ENCODE measurements at places on chromosomes 13 and 19.

- DNase-seq: no peak
Measured at GRCh38 chr19:33832633-33833032, 36.0 kb downstream of the KCTD15 start.

GRCh38 chr19:28715157-28715556 lies 497.8 kb downstream of the UQCRFS1 start:
- no peak for DNase-seq

GRCh38 chr19:49347835-49348234 lies 12.6 kb downstream of the CD37 start:
- DNase-seq: no peak

- DNase-seq: no peak
Measured at GRCh38 chr19:47749326-47749725, 4.0 kb downstream of the NOP53 start.

DNA sequence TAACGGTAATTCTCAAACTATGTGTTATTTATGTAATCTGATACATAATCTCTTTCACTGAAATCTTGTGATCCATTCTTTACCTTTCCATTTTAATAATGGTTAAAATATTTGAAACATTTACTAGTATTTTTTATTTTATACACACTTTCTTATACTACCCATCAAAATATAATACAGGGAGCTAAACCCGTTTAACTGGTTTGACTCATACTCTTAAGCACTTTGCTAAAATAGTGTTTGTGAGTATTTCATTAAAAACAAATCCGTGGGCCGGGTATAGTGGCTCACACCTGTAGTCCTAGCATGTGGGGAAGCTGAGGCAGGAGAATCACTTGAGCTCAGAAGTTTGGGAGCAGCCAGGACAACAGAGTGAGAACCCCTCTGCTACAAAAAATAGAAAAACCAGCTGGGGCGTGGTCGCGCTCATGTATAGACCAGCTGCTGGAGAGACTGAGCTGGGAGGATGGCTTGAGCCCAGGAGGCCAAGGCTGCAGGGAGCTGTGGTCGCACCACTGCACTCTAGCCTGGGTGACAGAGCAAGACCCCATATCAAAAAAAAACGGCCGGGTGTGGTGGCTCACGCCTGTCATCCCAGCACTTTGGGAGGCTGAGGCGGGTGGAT lies 43.8 kb upstream of the DCUN1D2 start:
- DNase-seq: no peak

GRCh38 chr19:4453232-4454179 lies 4.1 kb downstream of the UBXN6 start:
- DNase-seq: no peak

DNA sequence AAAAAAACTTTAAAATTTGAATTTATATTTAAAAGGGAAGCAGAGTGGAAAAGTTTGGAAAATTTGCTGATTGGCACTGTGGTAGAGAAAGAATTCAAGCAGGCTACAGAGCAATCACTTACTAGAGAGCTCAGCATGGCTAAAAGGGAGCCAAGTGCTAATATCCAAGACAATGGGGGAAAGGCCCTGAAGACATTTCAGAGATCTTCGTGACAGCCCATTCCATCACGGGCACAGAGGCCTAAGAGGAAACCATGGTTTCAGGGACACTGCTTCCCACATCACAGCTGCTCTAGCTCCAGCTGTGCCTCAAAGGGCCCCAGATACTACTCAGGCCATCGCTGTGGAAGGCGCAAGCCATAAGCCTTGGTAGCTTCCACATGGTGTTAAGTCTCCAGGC lies 73.7 kb downstream of the SGCG start:
- no peak for DNase-seq

GRCh38 chr13:66520511-66521355 lies 709.4 kb downstream of the PCDH9 start:
- no peak for DNase-seq

GRCh38 chr13:53191091-53191490 lies 162.5 kb downstream of the OLFM4 start:
- DNase-seq: no peak

DNA sequence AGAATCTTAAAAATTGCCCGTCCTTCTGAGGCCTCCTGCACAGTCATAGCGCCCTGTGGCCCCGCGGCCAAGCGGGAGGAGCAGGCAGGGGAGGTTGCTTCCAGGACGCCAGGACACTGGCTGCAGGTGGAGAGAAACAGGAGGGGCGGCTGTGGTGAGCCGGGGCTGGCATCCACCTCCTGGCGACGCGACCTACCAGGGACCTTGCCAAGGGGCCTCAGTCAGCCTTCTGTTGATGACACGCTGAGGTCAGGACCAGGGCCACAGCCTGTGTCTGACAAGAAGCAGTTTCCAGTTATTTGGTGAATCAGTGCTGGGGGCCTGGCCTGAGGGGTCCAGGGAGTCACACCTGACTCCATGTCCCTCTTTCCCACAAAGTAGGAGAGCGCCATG lies 13.3 kb upstream of the MKNK2 start:
- no peak for DNase-seq

GRCh38 chr13:107216046-107216755 lies 648.3 kb upstream of the ARGLU1 start:
- no peak for DNase-seq

DNA sequence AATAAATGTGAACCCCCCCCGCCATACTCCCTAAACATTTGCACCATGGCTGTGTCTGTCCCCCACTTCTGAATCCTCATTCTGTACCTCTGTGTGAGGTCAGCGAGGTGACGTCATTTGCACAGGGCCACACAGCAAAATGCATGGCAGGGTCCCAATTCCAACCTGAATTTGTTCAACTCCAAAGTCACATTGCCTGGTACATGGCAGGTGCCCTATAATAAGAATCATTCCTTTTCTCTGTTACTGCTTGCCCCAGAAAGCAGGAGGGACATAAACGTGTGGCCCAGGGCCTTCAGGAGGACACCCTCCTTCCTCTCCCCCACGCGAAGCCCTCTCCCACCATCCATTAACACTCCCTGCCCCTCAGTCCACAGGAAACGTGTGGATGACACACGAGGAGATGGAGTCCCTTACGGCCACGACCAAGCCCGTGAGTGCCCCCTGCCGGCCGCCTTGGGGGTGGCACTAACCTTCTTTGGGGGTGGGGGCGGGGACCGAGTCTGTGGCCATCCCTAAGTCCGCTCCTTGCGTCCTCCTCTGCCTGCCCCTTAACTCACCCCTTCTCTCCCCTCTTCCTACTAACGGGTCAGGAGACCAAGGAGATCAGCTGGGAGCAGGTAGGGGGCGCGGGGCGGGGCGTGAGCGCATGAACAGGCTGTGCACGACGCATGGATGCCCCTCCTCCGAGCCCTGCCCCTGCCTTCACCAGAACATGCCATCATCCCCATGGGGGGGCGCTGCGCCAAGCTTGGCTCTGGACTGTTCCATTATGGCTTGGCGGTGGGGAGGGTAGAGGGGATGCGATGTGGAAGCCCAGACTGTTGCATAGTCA lies 9.4 kb downstream of the HRC start:
- DNase-seq: peak; percentile 64

DNA sequence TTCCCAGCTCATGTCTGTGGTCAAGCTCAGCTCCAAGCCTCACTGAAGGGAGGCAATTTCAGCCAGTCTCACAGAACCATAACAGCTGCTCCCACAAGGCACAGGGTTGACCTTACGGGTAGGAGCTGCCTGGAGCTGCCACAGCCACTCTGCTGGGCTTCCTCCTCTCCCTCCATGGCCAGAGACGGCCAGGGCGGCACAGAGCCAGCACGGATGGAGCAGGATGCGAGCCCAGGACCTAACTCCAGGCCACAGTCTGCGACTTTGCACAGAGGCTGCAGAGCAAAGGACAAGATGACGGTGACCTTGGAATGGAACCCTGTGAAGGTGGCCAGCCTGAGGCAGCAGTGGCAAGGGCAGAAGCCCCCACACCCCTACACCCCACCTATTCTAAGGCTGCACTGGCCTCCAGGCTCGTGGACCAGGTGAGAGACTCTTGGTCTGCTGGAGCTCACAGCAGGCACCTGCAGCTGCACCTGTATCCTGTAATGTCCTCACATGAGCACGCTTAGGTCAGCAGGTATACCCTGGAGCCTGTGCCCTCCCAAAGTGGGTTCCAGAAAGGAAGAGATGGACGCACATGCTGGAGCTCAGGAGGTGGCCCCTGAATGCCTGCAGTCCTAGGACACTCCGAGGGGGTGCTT lies 29.6 kb downstream of the ADPRHL1 start:
- no peak for DNase-seq

DNA sequence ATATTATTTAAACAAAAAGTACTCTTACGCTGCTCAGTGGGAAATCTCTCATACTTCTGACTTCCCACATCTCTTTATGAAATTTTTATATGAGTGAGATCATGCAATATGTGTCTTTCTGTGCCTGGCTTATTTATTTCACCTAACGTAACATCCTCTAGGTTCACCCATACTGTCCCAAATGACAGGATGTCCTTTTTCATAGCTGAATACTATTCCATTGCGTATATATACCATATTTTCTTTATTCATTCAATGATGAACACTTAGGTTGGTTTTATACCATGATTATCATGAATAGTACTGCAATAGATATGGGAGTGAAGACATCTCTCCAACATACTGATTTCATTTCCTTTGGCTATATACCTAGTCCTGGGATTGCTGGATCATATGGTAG lies 57.8 kb upstream of the TPP2 start:
- DNase-seq: no peak

- DNase-seq: no peak
Measured at GRCh38 chr13:20701461-20701860, 2.0 kb upstream of the IL17D start.

GRCh38 chr19:14160017-14160703 lies 23.8 kb upstream of the ASF1B start:
- DNase-seq: no peak

GRCh38 chr13:21957833-21958232 lies 287.0 kb downstream of the FGF9 start:
- no peak for DNase-seq

DNA sequence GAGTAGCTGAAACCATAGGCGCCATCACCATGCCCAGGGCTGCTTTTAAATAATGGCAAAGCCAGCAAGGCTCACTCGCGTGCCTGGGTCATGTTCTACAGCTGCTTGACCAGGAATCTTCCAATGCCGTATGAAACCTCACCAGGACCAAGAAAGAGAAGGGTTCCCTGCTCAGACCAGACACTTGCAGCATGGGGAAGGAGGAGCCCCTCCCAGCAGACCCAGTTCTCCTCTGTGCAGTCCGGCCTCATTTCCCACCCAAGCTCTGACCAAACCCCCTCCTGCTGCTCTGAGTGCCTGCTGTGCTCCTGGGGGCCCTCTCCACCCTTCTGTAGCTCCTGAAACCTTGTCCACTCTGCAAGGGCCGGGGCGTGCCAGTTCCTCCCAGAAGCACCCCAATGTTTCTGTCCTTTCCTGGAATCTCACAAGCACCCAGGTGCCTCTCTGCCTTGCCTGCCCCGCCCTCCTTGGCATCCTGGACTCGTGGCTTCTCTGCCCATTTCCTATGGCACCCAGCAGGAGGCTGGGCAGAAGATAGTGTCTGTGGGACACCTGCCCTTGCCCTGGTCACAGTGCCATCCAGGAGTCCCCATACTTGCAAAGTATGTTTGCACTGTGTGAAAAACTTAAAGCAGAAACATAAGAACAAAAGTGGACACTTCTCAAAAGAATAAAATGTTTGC lies 6.8 kb upstream of the SLC7A9 start:
- no peak for DNase-seq

GRCh38 chr13:63909726-63910375 lies 2494.2 kb upstream of the PCDH20 start:
- DNase-seq: no peak

- no peak for DNase-seq
Measured at GRCh38 chr13:103430368-103430767, 364.2 kb upstream of the SLC10A2 start.

GRCh38 chr13:77918391-77919245 lies at the start of gene EDNRB:
EDNRB (minus strand) TSS chr13:77918831; CDS start chr13:77918573, 258 bp downstream.
- DNase-seq: no peak

DNA sequence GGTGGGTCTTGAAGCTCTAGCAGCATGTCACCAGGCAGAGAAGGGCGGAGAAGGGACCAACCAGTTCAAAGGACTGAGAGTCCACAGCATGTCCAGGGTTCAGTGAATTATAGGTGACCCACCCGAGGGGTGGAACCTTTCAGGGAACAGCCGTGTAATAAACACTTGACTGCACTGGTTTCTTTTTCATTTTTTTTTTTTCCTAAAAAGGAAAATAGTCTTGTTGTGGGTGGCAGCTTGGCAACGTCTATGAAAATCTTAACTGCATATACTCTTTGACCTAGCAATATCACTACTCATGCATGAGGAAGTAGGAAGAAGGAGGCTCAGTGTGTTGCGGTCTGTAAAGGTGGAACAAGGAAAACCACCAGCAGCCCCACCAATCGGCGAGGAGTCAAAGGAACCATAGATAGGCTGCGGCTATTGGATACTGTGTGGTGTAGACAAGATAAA lies 13.0 kb upstream of the MYH14 start:
- no peak for DNase-seq

GRCh38 chr19:48696353-48697010 lies 711 bp downstream of the FUT2 start:
- no peak for DNase-seq

DNA sequence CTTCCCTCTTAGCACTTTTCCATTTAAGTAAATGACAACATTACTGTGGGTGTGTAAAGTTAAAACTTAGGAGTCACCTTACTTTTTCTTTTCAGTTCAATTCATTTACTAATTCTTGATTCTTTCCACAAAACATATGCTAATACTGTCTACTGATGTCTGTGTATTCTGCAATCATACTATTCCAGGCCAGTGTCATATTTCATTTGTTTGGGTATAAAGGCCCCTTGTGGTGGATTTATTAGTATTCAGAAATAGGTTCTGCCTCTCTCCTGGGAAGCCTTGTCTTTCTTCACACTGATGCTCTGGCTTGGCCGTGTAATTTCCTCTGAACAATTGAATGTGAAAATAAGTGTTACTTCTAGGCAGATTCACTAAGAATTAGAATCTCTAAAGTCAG lies 621.9 kb upstream of the SPRY2 start:
- DNase-seq: no peak

DNA sequence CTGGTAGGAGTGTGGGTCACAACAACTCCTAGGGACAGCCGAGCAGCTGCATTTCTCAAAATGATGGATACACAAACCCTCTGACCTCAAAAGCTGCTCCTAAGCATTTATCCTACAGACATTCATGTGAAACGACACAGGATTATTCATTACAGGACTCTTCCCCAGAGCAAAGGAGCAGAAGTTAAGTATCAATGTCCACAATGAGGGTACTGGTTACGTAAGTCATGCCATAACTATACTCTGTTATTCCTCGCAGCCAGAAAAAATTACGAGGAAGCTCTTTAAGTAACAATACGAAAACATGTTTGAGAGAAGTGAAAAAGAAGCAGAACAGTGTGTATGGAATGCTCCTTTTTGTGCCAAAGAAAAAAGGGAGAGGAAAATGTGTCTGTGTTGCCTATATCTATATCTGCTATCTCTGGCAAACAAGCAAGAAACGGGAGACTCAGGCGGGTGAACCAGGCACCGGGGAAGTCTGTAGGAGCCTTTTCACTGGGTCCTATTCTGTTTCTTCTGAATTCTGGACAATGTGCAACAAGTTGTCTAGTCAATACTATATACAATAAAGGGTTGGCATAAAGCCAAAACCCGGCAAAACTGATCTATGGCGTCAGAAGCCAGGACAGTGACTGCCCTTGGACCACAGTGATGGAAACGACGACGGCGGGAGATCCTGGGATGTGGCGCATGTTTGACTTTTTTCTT lies 1.3 kb downstream of the ISOC2 start:
- no peak for DNase-seq

All from activated T-helper 1 cell treated with anti-CD3 and anti-CD28 coated beads, Interleukin-12 subunit alpha, Interleukin-12 subunit beta, Interleukin-2, Interleukin-4 antibody, amounts not matched to agents 30 ng/mL and 10 ng/mL and 1 ng/mL, durations not matched to agents 14 hours and 24 hours and 36 hours (primary cell).